ENCODE measurements at places on chromosomes 4 and X.

DNA sequence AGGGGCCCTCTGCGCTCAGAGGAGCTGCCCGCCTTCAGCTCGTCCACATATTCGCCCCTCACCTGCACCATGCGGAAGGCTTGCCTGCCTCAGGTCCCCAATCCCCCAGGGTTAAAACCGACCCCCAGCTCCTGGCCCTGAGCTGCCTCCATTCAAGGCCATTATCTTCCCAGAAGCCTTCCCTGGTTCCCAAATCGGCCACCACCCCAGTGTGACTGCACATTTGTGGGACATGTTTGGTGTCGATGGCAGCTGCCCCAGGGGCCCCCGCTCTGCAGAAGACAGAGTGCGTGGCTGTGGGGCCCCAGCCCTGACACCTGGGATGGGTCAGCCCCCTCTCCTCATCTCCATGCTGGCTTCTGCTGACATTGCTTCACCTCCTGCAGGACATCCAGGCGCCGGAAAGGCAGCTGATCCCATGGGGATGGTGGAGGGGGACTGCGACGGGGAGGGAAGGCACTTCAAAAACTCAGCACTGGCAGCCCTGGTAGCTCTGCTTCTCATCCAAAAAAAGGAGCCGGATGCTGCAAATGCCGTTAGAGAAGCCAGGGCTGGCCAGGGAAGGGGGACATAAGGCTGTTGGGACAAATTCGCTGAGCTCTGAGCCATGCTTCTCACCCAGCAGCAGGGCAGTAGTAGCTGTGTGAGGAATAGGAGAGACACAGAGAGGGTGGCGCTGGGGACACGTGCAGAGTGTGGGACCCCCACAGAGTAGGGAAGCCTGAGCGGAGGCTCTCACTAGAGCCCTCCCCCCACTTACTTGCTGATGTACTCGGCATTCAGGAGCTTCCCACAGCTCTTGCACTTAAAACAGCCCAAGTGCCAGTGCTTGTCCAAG lies 78.5 kb downstream of the ABLIM2 start:
- DNase-seq = no peak

- DNase-seq = no peak
Measured at GRCh38 chr4:68617003-68617698, 41.0 kb upstream of the UGT2B17 start.

GRCh38 chrX:11434607-11435006 lies 141.4 kb downstream of the AMELX start:
- no peak for DNase-seq

GRCh38 chr4:14184265-14184664 lies 556.7 kb upstream of the BOD1L1 start:
- no peak for DNase-seq

GRCh38 chrX:149837639-149838038 lies 43.3 kb upstream of the MAGEA8 start:
- no peak for DNase-seq

- DNase-seq = no peak
Measured at GRCh38 chr4:101643186-101643837, 147.2 kb upstream of the BANK1 start.

DNA sequence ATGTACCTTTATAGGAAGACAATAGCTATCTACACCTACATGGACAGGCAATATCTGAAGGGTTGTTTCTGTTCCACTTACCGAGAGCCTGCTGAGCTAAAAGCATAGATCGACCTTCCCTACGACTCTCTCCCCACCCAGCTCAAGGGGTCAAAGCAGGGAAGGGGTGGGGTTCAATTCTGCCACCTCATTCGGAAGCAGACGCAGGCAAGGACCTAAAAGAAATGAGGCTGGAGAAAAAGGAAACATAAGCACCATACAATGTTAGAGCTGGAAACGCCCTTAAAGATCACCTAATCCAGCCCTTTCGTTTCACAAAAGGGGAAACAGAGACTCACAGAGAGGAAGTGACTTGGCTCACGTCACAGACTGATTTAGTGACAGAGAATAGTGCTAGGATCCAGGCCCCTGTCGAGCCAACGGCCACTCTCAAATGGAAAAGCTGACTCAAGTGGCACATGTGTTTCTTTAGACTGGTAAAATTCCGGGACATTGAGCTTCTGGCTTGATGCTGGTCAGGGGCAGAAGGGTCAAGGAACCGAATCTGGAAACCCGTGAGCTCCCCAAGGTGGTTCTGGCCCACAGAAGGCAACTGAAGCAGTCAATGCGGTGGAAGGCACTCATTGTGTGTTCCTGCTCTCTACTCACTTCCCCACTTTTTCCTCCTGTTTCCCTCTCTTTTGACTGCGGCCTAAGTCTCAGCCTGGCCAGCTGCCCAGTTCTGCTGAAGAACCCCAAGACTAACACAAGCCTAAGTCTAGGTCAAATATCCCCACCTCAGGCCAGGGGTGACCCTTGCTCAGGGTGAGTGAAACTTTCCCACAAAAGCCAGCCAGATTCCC lies 7.5 kb downstream of the SEPTIN6 start:
- DNase-seq = no peak
